Stomach (tissue), 19 donors: ENCODE measurements at places on chromosomes 1 and 21. TPM values are rescaled to one million over a fixed set of nuclear protein-coding genes. Genes with fewer than 3 reads are reported as not detected.

GRCh38 chr1:183620311-183620710 lies 15.3 kb downstream of the ARPC5 start:
- no peak for DNase-seq

DNA sequence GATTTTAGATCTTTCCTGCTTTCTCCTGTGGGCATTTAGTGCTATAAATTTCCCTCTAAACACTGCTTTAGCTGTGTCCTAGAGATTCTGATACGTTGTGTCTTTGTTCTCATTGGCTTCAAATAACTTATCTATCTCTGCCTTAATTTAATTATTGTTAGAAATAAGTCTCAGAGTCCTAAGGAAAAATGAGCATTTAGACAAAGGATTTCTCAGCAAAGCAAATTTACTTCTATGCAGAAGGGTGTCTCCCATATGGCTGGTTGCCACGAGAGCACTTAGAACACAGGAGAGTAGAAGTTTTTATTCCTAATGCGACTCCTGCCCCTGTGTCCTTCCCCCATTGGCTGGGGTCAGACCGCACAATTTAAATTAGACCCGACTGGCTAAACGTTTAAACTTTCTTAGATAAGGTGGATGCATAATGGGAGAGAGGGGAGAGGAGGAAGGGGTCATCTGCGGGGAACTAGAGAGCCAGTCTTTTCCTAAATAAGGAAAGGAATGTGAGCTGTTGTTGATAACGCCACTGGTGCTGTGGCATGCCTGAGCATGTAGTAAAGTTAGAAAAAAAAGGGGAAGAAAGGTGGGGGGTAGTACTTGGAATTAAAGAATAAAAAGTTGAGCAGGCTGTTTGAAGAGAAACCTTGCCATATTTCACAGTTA lies 170.2 kb downstream of the DYRK1A start:
- DNase-seq, result no peak

GRCh38 chr1:50476800-50477199 lies 53.6 kb upstream of the DMRTA2 start:
- no peak for DNase-seq

DNA sequence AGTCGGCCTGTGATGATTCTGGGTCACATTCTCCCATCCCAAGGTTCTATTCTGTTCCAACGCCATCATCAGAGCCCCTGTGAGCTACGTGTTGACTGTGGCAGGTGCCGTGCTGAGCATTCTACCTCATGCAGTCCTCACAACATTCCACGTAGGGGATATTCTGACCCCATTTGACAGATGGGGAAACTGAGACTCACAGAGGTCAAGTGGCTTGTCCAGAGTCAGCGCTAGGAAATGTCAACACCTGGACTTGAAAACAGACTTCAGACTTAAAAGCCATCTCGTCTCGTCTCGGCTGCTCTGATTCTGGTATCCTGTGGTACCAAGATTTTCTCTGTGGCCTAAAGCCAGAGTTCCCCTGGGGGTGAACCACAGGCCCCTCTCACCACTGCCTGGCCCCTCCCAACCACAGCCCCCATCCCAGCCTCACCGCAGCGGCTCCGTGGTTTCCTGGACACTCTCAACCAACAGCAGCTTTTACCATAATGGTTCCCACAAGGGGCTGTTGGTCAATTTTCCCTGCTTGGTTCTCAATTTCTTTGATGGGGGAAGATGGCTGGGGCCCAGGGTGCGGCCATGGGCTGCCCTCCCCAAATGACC lies 39.6 kb downstream of the SDC3 start:
- DNase-seq, result no peak

GRCh38 chr1:8706995-8707396 lies 110.4 kb downstream of the RERE start:
- DNase-seq, result peak; percentile 71

- DNase-seq, result peak; percentile 72
Observed at GRCh38 chr1:116987256-116987555, 14.4 kb upstream of the CD101 start.

DNA sequence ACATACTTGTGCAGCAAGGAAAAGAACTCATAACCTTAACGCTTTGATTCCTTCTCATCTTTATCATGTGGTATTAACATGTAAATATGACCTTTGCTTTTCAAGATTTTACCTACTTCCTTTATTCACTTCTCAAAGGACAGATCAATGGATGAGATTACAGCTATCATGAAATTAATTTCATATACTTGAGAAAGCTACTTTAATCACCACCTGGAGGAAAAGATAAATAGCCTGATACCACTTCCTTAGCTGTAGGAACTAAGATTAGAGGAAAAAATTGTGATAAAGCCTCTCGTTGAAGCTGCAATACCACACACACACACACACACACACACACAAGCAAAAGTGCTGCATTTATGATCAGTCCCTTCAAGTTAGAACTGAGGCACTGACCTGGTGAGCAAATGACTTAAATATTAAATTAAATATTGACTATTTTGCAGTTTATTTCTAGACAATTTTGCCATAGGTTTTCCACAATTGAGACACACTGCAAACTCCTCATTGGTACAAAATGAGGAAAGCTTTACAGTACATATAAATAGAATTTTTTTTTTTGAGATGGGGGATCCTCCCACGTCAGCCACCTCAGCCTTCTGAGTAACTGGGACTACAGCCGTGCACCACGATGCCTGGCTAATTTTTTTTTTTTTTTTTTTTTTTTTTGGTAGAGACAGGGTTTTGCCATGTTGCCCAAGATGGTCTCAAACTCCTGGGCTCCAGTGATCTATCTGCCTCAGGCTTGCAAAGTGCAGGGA lies 27.2 kb upstream of the DMRTB1 start:
- DNase-seq, result no peak

- DNase-seq, result no peak
Observed at GRCh38 chr1:171434717-171435346, 50.5 kb upstream of the PRRC2C start.

DNA sequence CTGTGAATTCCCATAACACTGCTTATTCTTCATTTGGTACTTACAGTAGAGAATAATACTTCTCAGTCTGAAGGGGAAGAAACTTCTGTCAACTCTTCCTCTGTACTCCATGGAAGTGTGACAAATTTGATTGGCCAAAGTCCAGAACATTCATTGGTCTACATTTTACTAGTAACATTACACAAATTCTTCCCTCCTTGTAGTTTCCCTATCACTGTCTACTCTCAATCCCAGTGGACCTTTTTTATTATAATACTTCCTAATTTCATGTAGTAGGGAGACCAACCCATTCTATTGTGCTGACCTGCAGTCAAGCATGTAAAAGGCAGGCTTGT lies 74.7 kb downstream of the ALG6 start:
- no peak for DNase-seq

DNA sequence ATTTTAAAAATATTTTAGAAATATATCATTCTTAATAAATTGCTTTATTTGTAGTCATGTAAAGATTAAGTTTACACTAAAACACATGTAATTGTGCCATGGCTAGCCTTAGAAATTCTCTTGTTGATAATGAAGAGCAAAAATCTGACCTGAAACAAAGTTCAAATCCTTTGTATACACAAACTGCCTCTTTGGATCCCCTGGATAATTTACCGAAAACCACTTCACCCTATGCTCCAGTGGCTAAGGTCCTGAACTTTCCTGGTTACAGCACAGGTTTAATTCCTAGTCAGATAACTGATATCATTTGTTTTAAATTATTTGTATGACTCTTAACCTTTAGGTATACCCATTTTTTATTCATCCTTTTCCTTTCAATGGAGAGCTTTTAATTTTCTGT lies 1093.2 kb upstream of the ADGRL4 start:
- no peak for DNase-seq

GRCh38 chr1:8976338-8976737 lies 30.7 kb downstream of the CA6 start:
- no peak for DNase-seq

DNA sequence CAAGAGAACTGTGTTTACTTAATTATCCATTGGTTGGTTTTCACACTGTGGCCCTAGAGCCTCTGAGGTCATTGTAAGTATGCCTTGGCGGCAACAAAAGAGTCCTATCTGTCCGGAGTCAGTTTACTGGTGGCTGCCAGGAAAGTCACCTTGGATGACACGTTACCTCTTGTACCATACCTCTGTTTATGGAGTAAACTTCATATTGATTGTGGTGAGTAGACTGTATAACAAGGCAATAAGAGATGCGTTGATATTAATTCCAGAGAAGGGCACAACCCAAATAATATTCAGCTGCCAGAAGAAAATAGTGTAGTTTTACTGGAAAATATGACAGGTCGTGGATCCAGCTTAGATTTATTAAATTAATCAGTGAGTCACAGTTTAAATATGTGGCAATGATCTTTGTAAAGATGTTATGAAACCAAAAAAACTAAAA lies 20.4 kb upstream of the KIF14 start:
- DNase-seq, result no peak

DNA sequence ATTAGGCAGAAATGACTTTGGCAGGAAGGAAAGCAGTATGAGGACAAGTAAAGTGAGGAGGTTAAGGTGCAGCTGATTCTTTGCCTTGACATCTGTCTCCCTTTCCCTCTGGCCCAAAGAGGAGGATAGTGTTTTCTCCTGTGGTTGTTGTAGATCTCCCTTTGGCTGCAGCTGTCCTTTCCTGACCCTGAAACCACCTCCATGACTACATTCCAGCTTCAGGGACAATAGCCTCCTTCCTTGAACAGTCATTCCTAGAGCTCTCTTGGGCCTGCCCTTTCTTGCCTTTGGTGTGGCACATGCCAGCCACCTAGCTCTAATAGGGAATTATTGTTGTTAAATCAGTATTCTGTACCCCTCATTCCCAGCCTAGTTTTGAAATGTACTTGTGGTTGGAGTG lies 6.2 kb downstream of the ZMYM1 start:
- DNase-seq, result no peak

DNA sequence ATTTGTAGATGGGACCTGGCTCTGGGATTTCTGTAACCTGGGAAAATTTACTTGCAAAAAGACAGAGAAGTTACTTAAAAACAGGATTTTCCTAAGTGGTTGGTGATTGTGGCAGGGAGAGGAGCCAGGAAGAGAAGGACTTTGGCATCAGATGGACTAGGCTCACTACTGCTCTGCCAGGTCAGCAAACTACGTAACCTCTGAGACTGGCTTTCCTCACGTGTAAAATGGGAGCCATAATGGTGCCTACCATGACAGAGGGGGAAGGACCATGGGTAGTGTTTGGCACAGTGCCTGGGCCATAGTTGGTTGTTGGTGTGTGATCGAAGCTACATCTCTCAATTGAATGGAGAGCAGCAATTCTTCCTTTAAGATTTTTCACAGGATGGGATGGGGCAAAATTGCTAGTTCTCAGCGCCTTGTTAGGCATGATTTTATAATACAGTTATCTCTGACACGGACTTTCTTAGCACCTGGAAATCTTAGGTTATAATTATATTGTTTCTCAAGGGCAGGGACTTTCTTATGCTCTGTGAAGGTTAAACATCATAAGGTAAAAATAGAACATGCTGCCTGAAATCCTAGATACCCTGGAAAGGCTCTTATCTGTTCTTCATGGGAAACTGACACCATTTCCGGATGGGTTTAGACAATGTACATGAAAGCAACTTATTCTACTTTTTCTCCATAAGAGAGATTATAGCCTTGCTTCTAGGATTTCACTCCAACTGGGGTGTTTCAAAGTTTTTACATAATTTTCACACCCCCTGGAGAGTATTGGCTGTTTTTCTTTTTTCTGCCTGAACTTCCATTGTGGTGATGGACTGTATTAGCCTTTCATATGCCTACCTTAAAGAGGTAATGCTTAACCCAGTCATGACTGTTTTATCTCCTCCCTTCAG lies 10.9 kb downstream of the ROR1 start:
- DNase-seq, result no peak

DNA sequence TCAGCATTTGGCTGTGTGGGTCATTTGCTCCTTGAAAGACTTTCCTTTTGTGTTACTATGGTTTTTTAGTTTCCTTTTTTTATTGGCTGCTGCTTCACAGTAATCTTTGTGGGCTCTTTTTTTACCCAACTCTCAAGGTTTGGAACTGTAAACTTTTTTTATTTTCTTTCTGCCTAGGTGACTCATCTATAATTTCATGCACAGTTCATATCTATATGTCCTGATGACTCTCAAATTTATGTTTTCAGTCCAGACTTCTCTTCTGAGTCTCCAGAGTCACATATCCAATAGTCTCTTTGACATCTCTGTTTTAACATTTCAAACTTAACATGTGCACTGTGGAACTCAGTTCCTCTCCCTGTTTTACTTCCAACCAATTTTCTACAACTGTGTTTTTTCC lies 83.4 kb downstream of the ATF6 start:
- DNase-seq, result no peak

DNA sequence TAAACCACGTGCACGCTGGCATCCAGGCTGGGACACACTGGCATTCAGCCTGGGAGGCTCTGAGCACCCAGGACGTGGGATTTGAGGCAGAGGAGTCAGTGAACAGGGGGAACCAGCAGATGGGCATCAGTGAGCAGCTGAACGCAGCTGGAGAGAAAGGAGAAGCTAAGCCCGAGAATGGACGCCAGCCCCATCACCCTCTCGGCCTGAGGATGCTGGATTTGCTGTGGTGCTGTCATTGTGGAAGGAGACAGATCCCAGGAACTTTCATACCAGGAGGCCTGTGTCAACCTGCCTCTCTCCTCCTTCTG lies 132.8 kb downstream of the PGBD5 start:
- DNase-seq, result no peak

- no peak for DNase-seq
Observed at GRCh38 chr1:169886931-169887330, 6.8 kb downstream of the SCYL3 start.

GRCh38 chr1:32801096-32801715 lies 16.0 kb downstream of the YARS1 start:
- no peak for DNase-seq

DNA sequence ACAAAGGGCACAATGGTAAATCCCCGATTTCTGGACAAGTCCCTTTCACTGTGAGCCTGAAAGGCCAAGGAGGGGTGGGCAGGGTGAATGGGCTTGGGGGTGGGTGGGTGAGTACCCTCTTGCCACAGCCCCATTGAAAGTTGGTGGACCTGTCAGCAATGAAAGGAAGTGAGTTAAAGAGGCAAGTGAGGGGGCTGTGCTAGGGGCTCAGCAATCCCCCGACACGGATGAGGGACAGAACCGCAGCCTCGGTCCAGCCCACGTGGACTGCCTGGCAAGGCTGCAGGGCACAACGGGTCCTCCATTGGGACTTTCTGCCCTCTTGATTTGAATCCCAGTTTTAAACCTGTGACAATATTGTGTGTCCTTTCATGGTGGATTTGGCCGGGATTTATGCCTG lies 255.3 kb downstream of the FOXD2 start:
- DNase-seq, result no peak

- DNase-seq, result no peak
Observed at GRCh38 chr1:183607322-183607980, 17.2 kb upstream of the NCF2 start.

Gene PCP4L1
- not detected for total RNA-seq

Gene TFF2
- 152 TPM for total RNA-seq

Gene TMEM52
- not detected for total RNA-seq

Gene CD2
- 3.9 TPM for total RNA-seq

Gene NR1I3
- 0.55 TPM for total RNA-seq

Gene JAM2
- total RNA-seq, result 4.6 TPM

Gene SPATA21
- total RNA-seq, result not detected

Gene S100A3
- not detected for total RNA-seq

Gene CDA
- total RNA-seq, result 1.3 TPM

Gene IRF6
- total RNA-seq, result 11.6 TPM

Gene RIIAD1
- not detected for total RNA-seq

Gene DHCR24
- total RNA-seq, result 347 TPM

Gene CRNN
- total RNA-seq, result 0.89 TPM

Gene PKLR
- total RNA-seq, result not detected

Gene FNDC5
- total RNA-seq, result 21.0 TPM

Gene PRR9
- total RNA-seq, result not detected
